ENCODE measurements at places on chromosomes 4 and X.

GRCh38 chrX:47358387-47359065 lies 11.9 kb upstream of the ZNF157 start:
- no peak for DNase-seq

GRCh38 chr4:128517739-128518510 lies 230.3 kb upstream of the PGRMC2 start:
- no peak for DNase-seq

DNA sequence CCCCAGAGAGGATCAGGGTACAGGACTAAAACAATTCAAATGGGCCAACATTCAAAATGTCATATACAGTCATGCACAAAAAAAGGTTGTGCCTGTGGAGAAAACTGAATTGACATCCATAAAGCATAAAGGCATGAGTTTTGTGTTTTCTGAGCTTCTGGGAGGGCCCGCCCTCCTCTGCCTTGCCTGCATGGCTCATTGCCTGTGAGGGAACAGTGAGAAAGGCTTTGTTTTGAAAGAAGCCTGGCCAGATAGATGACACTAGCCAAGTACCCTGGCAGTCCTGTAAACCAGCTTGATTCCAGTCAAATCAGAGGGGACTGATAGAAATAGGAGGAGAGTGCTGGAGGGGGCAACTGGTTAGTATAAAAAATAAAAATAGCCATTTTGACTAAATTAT lies 194.3 kb downstream of the KIT start:
- DNase-seq, result no peak

GRCh38 chr4:127642169-127642568 lies 9.4 kb downstream of the INTU start:
- DNase-seq, result no peak

DNA sequence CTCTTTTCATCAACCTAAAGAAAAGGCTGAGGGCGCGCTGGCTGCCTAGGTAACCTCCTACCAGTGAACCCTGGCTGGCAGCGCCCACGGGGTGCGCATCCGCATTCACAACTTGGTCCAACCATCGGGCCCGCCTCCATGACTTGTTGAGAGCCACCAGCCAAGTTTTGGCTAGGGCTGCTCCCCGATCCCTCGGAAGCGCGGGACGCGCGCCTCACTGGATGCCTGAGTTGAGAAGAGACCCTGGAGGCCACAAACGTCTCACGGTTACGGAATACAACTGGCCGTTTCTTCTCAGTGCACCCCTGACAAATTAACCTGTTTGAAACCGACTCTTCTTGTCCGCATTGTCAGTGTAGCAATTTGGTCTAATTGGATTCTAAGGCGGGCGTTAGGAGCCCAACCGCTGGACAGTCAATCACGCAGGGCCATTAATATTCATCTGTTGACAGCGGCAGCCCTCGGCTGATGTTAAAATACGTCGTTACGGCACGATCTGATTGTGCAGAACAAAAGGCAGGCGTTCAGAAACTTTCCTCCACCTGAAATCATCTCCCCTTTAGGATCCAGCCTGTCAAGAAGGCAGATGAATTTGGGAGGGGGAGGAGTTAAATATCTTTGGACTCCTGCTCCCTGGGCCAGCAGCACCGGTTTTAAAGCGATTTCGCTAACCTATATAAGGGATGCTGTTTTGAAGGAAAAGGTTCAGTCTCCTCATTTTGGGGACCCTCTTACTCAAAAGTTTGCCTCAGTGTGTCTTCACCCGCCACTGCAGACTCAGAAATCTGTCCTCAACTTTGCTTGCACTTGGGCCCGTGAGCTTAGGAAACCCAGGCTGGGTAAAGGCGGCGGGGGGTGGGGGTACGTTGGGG lies 1.2 kb downstream of the GPC3 start:
- no peak for DNase-seq

GRCh38 chrX:124239911-124240310 lies 92.5 kb upstream of the TEX13D start:
- peak; percentile 30 for DNase-seq

DNA sequence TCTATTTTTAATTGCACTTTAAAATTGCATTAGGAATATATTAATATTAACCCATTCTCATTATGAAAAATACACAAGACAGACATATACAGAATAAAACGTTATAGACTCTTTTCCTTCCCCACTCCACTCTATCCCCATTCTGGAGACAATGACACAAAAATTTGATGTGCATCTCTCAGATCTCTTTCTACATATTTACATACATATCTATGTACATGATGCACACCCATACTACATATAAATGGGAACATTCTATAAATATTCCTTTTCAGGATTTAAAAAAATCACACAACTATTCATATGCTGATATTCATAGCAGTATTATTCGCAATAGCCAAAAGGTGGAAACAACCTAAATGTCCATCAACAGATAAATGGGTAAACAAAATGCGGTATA lies 2.4 kb upstream of the CXorf66 start:
- DNase-seq, result no peak

DNA sequence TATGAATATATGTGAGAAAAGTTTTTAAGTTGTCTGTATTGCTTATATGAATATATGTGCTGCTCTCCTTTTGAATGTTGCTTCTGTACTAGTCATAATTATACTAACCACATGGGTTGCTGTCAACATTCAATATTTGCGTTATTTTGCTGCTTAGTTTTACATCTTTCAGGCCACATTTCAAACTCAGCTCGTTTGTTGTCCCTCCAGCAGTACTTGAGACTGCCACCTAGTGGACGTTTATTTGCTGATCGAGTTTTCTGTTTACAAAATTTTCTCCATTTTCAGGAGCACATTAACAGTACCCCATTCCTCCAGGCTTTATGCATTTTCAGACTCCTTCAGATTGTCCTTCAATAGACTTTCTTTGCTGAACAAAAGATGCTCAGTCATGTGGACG lies 75.8 kb downstream of the NUDT11 start:
- DNase-seq, result peak; percentile 29

DNA sequence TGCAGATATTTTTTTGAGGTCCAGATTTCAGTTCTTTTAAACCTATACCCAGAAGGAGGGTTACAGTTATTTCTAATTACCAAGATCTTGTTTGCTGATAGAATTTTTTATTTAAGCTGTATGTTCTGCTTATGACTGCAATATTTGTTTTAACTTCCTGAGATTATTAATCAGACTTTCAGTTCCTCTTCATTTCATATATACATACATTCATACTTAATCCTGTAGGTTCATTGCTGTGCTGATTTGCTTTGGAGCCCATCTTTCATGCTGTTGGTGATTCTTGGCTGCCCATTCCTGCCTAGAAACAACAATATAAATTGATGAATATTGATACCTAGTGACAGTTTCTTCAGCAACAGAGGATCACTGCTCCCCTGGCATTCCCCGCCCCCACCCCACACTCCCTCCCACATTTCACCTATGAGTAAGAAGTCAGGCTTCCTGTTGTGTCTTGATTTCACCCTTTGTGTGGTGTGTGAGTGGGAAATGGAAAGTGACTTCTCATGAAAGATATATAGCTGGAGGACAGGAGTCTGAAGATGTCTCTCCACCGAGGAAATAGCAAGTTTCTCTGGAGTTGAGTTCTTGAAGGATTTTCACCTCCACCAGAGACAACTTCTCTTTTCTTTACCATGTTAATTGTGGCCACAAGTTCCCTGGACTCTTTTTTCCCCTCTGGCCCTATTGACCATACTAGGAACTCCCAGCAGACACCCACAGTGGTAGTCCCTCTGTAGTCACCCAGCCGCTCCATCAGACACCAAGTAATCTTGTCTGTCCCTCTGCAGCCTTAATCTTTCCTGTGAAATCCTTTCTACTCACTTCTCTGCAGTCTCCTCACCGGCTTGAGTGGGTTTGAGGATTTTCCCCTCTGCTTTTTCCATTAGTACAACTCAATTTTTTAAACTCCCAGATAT lies 118.4 kb downstream of the ASB9 start:
- DNase-seq, result no peak

GRCh38 chr4:31234494-31234893 lies 514.3 kb downstream of the PCDH7 start:
- no peak for DNase-seq

- no peak for DNase-seq
These were observed 8.7 kb upstream of the PJA1 start for GRCh38 chrX:69173906-69174305.

GRCh38 chrX:25166546-25166945 lies 150.8 kb upstream of the ARX start:
- no peak for DNase-seq

DNA sequence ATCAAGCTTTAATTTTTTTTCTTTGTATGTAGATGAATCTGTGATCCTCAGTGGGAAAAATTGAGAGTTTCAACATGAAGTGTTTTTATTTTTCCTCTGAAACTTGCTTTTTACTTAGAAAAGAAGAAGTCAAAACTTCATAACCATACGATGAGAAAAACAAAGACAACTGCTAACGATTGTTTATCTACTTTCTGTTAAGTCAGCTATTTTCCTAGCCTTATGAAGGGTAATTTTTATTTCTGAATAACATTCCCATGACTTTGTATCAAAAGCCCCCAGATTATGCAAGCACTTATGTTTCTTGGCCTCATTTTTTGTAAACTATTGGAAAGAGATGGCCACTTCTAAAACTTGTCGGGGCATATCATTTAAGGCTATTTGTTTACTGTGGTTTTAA lies 645.1 kb upstream of the PRKX start:
- DNase-seq, result no peak

- DNase-seq, result no peak
These were observed 39.8 kb downstream of the DCTD start for GRCh38 chr4:182877326-182877883.

DNA sequence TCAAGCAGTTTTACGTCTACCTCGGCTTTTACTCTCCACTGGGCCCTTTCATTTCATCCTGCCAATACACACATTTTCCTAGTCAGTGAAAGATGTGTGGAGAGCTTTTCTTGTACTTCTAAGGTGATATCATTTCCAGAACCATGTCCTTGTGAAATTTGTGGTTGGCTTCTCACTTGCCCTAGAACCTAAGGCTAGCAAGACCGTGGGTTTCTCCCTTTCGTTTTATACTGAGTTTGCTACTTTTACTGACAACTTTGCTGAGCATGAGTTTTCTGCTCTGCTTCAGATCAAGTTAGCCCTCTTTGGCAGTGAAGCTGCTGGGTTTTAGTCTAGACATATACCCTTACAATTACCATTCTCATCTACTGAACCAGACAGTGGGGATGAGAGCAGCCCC lies 95.7 kb upstream of the FRMPD4 start:
- DNase-seq, result no peak

DNA sequence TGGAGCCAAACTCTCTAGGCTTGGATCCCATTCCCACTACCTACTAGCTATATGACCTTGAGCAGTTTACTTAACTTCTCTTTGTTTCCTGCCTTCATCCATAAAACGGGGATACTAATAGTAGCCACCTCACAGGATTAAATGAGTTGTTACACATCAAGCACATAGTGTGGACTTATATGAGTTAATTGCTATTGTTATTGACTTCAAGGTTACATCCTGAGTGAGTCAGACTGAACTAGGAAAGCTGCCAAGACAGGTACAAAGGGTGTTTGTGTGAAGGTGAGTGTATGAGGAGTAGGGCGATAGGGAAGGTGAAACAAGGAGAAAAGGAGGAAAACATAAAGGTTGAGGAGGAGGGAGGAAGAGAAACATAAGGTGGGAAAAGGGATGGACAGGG lies 32.2 kb downstream of the TFDP3 start:
- no peak for DNase-seq

- no peak for DNase-seq
These were observed 99.8 kb downstream of the PTCHD1 start for GRCh38 chrX:23434356-23434884.

GRCh38 chrX:40012868-40013265 lies 84.9 kb downstream of the BCOR start:
- no peak for DNase-seq

DNA sequence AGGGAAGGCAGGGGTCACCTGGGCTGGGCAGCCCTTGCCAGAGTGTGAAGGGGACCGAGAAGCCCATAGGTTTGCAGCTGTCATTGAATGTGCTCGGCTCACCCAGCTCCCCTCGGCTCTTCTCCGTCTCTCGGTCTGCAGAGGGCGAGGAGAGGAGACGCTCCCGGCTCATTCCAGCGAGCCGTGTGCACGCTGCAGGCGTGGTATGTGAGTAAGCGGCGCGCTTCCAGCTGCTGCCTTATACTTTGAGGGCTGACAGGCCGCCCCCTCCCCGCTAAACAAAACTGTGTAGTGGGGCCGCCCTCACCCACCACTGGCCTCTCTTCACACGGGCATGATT lies 23.0 kb upstream of the BCORL1 start:
- DNase-seq, result no peak

DNA sequence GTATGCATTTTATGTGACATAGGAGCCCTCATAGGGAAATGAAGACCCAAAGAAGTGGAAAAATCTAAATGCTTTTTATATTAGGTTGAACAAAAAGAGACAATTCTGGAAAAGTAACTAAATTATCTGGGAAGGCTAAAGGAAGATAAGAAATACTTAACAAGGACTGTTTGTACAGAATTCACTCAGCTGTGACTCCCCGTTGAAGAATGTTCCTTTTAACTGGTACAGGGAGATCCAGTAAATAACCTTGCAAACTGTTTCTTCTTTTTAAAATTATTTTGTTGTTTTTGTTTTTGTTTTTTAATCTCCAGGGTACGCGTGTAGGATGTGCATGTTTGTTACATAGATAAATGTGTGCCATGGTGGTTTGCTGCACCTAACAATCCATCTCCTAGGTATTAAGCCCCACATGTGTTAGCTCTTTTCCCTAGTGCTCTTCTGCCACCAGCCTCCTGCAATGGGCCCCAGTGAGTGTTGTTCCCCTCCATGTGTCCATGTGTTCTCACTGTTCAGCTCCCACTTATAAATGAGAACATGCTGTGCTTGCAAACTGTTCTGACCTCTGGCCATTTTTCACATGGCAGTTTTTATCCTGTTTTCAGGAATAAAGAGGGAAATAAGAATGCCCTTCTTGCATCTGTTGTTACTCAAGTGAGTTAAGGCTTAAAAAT lies 81.7 kb downstream of the PWWP3B start:
- no peak for DNase-seq

DNA sequence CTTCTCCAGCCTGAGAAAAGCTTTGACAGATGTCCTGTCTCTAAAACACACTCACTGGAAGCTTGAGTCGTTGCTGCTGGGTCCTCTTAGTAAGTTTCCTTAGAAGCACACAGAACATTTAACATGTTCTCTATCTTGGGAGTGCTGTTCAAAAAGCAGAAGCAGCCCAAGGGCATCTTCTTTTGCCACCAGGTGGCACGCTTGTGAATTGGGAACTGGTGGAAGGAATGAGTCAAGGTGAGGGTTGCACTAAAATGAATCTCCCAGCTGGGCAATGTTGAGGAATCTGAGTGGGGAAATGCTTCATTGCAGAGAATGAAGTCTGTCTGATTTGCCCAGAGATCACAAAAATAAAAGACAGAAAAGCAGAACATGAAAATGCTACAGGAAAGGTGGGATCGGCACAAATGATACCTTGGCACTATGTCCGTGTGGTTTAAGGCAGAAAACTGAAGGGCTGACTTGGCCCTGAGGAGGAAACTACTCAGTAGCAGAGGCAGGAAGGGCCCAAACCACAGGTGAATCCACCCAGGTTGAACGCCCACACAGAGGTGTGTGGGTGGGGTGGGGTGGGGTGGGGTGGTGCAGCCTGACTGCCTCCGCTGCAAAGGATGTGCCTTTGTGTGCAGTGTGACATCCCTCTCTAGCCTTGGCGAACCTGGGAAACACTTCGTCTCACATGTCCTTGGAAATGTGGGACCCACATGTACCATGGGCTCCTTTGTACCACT lies 26.0 kb downstream of the KIT start:
- DNase-seq, result peak; percentile 41

- DNase-seq, result no peak
These were observed 117.7 kb downstream of the ADAM29 start for GRCh38 chr4:175035905-175036304.

Data from stimulated activated CD4-positive, alpha-beta T cell treated with anti-CD3 and anti-CD28 coated beads, Interleukin-2, amount 100 ng/mL, for 48 hours (primary cell).